ENCODE measurements at places on chromosomes 6 and 20. TPM values are rescaled to one million over a fixed set of nuclear protein-coding genes. Genes with fewer than 3 reads are reported as not detected.

Gene OR12D3
- polyA plus RNA-seq = not detected

DNA sequence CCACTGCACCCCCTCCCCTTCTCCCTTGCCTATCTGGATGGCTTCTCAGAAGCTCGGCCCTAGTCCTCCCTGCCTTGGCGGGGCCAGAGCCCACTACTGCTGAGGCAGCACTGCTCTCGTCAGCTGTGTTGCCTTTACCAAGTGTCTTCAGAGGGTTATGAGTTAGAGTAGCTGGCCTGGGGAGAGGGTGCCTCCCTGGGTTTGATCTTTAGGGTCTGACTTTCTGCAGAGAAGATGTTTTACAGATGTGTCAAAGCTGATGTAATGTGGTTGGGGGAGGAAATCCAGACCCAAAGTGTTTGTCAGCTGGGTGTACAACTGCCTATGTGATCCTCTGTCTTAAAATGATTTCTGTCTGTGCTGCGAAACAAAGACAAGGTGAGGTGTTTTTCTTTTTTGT is 30.4 kb upstream of the PI16 start:
- H3K4me3 ChIP-seq = no peak overlapping the region
- H3K4me1 ChIP-seq = no peaks in the 10 kb centered on the region
- H3K27me3 ChIP-seq = no peaks in the 10 kb centered on the region
- DNase-seq = no peak
- H3K27ac ChIP-seq = no peak overlapping the region

- no peak for DNase-seq
- H3K27me3 ChIP-seq = no peaks in the 10 kb centered on the region
- no peaks in the 10 kb centered on the region for H3K36me3 ChIP-seq
- H3K4me1 ChIP-seq = no peaks in the 10 kb centered on the region
Observed at GRCh38 chr6:76885861-76886301, 577.4 kb downstream of the HTR1B start.

Gene PCK1
- not detected for polyA plus RNA-seq

DNA sequence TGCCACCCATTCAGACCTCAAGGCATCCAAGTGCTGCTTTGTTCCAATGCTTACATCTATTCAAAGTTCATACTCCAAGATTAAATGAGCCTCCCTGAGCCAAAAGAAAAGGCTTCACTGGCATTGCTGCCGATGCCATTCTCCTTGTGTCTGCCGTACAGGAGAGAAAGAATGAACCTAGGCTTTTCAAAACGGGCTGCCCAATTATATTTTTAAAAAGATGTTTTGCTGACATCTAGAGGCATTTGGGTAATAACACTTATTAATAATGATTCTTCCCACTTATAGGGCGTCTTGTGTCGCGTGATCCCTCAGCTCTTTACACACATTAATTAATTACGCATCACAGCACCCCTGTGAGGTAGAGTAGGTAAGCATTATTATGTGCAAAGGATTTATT is 545.6 kb downstream of the PKHD1 start:
- no peak for DNase-seq
- H3K27ac ChIP-seq = no peak overlapping the region
- H3K36me3 ChIP-seq = no peaks in the 10 kb centered on the region
- no peaks in the 10 kb centered on the region for H3K4me1 ChIP-seq

DNA sequence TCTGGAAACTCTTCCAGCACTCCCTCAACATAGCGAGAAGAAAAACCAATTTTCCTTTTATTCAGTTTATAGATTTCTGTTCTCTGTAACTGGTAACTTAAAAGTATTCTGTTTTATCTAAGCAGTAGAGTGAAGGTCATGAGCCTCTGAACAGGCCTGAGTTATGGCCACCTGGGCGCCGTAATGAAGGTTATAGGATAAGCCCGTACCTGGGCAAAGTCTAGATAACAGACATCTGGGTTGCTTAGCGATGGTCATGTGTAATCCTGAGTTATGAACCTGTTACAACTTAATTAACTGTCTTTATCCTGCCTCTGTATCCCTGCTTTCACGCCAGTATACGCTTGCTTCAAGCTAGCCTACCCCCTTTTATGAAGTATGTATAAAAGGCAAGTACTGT is 13.0 kb upstream of the FAM217A start:
- H3K27ac ChIP-seq = no peak overlapping the region
- DNase-seq = no peak
- no peaks in the 10 kb centered on the region for H3K27me3 ChIP-seq
- no peaks in the 10 kb centered on the region for H3K36me3 ChIP-seq
- no peak overlapping the region for H3K4me3 ChIP-seq

DNA sequence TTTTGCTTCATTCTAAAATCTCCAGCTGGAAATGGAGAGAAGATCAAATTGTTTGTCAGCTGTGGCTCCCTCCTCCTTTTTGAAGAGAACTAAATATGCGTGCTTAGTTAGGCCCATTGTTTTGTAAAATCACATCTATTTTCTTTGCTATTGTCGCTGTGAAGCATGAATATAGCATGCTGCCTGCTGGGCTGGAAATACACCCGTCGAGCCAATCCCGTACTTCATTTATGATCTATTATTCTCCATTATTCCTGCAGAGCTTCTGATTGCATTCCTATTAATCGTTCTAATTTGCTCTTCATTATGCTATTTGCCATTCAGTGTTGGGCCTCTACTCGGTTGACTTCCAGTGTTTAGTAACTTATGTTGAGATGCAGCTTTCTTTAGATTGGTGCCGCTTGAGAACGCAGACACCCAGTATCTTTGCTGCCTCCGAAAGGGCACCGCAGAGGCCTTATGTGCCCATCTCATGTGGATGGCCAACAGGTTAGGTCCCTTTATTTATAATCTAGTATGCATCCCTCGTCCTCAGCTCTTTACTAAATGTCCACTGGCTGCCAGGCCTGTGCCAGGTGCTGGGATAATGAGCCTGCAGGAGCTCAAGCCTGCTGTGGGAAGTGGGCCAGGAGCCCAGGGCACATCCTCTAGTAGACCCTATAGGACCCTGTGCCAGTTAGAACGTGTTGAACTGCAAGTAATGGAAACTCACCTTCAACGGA is 45.6 kb downstream of the FAM50B start:
- H3K27me3 ChIP-seq = no peaks in the 10 kb centered on the region
- no peak for DNase-seq
- H3K4me1 ChIP-seq = no peaks in the 10 kb centered on the region
- H3K4me3 ChIP-seq = no peak overlapping the region
- H3K27ac ChIP-seq = no peak overlapping the region

Gene RIPPLY2
- polyA plus RNA-seq = not detected

GRCh38 chr20:51978070-51978501 is 175.8 kb upstream of the SALL4 start:
- H3K27ac ChIP-seq = no peak overlapping the region
- no peak overlapping the region for H3K4me3 ChIP-seq
- H3K27me3 ChIP-seq = no peaks in the 10 kb centered on the region
- no peak for DNase-seq
- no peaks in the 10 kb centered on the region for H3K36me3 ChIP-seq
- H3K4me1 ChIP-seq = no peaks in the 10 kb centered on the region

DNA sequence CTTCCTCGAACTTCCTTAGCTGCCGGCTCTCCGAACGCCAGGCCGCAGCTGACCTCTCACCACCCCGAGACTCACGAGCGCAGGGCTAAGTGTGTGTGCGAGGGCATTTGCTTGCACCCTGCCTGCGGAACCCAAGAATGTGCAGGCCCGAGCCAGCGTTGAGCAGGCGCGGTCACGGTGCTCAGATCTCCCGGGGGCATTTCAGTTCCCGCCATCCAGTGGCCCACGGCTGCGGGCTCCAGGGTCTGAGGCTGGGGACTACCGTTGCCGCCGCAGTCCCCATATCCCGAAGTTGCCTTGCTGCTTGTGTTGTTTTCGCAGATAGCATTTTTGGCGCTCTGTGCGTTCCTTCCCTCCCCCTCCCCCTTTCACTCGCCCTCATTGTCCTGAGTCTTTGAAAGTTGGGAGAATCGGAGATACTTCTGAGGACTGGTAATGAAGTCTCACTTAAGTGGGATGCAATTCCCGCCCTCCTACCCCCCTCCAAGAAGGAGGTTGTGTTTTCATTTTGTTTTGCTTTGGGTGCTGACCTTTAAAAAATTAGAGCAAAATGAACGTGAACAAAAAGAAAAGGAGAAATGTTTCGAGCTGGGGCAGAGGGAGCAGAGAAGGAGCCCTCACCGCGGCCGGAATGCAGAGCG is 1.7 kb downstream of the NR2E1 start:
- no peak overlapping the region for H3K4me3 ChIP-seq
- peaks cover 29% of the 10 kb centered on the region for H3K4me1 ChIP-seq
- no peak overlapping the region for H3K27ac ChIP-seq
- DNase-seq = no peak
- H3K36me3 ChIP-seq = no peaks in the 10 kb centered on the region

GRCh38 chr20:62347445-62347844 is 19.7 kb downstream of the LAMA5 start:
- H3K4me3 ChIP-seq = no peak overlapping the region
- H3K36me3 ChIP-seq = no peaks in the 10 kb centered on the region
- no peaks in the 10 kb centered on the region for H3K4me1 ChIP-seq
- H3K27ac ChIP-seq = no peak overlapping the region

- H3K4me3 ChIP-seq = no peak overlapping the region
- no peak for DNase-seq
- H3K36me3 ChIP-seq = no peaks in the 10 kb centered on the region
- no peak overlapping the region for H3K27ac ChIP-seq
Observed at GRCh38 chr20:61790116-61790827, 275.4 kb downstream of the TAF4 start.

- H3K4me3 ChIP-seq = no peak overlapping the region
- no peak overlapping the region for H3K27ac ChIP-seq
- H3K27me3 ChIP-seq = no peaks in the 10 kb centered on the region
- no peak for DNase-seq
- no peaks in the 10 kb centered on the region for H3K4me1 ChIP-seq
- H3K36me3 ChIP-seq = no peaks in the 10 kb centered on the region
Observed at GRCh38 chr6:165223101-165223500, 86.3 kb downstream of the C6orf118 start.

DNA sequence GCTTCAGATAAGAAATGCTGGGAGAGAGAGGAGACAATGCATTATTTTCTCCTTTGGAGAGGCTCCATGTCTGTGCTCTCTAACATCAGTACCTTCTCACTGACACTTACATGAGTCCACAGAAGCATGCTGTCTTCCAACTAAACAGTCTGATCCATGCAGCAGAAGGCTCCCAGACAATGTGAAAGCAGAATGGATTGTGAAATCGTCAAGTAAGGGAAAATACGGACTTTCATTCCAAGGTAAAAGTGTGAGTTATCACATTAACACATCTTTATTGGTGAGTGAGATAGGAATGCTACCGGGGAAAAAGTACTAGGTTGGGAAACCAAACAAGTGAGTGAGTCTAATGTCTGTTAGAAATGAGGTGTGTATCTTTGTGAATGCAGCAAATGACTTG is 167.6 kb upstream of the KCNK16 start:
- H3K4me1 ChIP-seq = no peaks in the 10 kb centered on the region
- no peak overlapping the region for H3K27ac ChIP-seq
- H3K36me3 ChIP-seq = no peaks in the 10 kb centered on the region
- DNase-seq = no peak

- no peak overlapping the region for H3K27ac ChIP-seq
- no peaks in the 10 kb centered on the region for H3K4me1 ChIP-seq
- no peak for DNase-seq
- no peak overlapping the region for H3K4me3 ChIP-seq
- no peaks in the 10 kb centered on the region for H3K36me3 ChIP-seq
- H3K27me3 ChIP-seq = no peaks in the 10 kb centered on the region
Observed at GRCh38 chr20:35978041-35978513, 9.7 kb downstream of the CNBD2 start.
